ENCODE measurements at places on chromosomes 6 and 20.

DNA sequence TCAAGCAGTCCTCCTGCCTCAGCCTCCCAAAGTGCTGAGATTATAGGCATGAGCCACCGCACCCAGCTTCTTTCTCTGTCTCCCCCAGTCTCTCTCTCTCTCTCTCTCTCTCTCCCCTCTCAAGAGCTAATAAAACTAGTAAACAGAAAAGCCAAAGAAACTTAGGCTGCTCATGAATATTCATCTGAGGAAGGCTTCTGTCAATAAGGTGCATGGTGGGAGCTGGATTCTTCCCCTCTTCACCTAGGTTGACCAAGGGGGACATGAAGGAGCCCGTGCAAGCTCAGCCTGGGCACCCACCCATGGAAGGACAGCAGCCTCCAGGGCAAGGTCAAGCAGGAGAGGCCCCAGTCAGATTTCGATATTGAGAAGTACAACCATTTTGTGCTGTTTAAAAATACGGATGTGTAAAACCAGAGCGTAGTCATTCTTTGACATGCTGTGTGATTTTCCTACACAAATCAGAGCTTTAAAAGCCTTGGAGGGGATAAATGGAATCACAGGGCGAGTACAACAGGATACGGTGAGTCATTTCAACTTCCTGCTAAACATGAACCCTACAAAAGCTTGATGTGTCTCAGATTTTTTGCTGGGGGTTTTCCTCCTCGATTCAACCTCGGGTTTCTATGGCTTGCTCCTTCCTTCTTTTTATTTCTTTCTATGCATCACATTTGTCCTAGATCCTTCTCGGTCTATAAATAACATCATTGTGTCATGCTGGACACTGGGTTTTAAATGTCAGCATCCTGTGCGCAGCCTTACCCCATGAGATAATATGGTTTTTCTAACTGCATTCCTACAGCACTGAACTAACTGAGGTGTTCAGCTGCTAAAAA is 368.9 kb upstream of the JARID2 start:
- no peak for DNase-seq

DNA sequence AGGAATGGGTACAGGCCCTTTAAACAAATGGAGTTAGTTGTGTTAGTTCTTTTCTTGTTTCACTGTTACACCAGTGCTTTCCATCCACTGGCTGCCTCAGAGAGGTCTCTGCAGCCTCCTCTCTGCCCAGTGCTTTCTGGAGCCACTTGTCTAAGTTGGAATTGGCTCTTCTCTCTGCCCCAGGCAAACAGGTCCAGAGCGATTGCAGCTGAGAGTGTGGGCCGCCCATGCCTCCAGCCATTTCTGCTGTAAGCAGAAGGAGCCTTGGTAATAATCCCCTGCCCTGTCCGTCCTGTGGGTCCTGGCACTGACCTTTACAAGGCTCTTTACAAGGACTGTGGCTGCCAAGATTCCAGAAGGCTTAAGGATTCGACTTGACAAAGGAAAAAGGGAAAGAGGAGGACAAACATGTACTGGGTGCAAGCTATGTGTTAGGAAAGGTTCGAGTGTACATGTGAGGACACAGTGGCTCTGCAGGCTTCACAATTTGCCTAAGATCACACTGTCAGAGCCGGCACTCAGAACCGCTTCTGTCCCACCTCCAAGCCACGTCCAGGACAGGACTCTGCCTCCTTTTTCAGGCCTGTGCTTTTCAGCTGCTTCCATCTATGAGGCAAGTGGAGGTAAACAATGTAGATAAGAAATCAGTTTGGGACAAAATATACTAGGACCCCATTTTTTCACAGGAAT is 88.5 kb downstream of the POPDC3 start:
- DNase-seq = no peak

GRCh38 chr6:49633541-49633940 is 3.1 kb downstream of the RHAG start:
- no peak for DNase-seq

DNA sequence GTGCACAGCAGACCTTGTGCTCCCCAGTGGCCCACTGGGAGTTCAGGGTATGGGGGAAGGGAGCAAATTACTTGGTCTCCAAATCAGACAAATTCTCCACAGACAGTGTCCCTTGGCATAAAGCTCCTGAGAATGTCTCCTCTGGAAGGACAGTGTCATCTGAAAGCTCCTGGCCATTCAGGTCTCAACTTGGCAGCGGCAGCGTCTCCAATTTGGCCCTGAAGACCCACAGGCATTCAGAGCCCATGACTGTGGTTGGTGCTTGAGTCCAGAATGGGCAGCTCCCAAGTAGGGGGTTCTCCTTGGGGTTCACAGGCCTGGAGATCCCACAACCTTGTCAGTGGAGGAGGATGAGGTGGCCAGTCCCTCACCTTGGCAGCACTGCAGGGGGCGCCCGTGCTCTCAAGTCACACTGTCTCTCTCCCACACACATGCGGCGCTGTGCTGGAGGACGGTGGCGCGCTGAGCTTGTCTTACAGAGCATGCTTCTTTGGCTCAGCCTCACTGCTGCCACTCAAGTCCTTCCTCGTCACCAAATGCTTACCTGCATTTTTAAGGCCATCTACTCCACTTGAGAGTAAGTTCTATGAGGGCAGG is 20.7 kb downstream of the DYNLRB1 start:
- DNase-seq = peak; percentile 65

- peak; percentile 84 for DNase-seq
These were observed at the start of gene ZCCHC3 for GRCh38 chr20:297098-297924. Gene ZCCHC3 (plus strand): TSS chr20:297570. CDS start chr20:297587, 17 bp downstream.

- no peak for DNase-seq
These were observed 4.1 kb upstream of the ZKSCAN8 start for GRCh38 chr6:28137505-28137981.

- no peak for DNase-seq
These were observed 203.6 kb upstream of the TBX18 start for GRCh38 chr6:84967965-84968364.

GRCh38 chr6:54681987-54682386 is 164.6 kb upstream of the FAM83B start:
- no peak for DNase-seq

- DNase-seq = no peak
These were observed 260.1 kb upstream of the SGK1 start for GRCh38 chr6:134577998-134578397.

DNA sequence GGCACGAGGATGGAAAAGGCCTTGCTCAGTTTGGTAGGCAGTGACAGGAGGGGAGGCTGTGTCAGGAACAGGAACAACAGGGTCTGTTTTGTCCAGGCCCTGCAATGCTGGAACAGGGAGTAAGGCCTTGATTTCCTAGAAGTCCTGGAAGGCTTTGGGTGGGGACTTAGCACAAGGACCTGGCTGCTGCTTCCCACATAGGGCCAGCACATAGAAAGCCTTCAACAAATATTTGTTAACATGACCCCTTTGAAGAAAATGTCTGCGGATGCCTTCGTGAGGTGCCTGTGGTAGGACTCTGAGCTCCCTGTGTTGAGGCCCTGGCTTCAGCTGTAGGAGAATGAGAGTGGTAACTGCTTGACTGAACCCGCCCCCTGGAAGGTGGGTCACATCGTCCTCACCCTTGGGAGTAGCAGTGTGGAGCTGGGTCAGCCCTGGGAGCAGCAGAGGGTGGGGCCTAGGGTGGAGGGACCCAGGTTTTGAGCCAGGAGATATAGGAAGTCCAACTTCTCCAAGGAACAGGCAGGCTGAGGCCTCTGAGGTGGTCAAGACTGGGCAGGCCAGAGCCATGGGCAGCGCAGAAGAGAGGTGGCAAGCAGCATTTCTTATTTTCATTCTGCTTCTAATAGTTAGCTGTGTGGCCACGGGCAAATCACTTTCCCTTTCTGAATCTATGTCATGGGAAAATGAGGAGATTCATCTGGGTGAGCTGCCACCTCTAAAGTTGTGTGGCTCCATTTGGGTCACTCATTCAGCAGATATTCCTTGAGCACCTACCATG is 50.0 kb downstream of the CNBD2 start:
- DNase-seq = no peak

DNA sequence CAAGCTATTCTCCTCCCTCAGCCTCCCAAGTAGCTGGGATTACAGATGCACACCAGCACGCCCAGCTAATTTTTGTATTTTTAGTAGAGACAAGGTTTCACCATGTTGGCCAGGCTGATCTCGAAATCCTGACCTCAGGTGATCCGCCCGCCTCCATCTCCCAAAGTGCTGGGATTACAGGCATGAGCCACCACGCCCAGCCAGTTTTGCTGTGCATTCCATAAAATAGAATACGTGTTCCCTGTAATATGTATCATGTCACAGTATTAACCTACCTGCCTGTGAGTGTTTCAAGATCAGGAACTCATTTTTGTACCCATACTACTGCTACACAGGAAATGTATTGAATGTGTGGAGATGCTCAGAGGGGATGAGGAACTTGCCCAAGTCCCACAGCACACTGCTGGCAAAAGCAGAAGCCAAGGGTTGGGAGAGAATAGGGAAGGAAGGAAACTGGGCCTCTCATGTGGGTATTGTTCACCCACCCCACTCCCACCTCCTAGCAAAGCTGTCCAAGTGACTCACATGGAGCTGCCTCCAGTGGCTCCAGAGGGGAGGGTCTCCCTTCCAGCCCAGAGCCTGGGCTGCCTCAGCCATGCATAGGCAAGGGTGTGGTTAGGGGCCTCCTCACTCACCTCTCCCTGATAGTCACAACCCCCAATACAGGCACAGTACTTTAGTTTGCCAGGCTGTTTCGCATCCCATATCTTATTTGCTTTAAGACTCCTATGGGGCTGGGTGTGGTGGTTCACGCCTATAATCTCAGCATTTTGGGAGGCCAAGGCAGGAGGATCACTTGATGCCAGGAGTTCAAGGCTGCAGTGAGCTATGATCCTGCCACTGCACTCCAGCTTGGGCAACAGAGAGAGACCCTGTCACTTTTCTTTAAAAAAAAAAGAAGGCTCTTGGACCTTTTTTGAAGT is 9.4 kb downstream of the HM13 start:
- no peak for DNase-seq

DNA sequence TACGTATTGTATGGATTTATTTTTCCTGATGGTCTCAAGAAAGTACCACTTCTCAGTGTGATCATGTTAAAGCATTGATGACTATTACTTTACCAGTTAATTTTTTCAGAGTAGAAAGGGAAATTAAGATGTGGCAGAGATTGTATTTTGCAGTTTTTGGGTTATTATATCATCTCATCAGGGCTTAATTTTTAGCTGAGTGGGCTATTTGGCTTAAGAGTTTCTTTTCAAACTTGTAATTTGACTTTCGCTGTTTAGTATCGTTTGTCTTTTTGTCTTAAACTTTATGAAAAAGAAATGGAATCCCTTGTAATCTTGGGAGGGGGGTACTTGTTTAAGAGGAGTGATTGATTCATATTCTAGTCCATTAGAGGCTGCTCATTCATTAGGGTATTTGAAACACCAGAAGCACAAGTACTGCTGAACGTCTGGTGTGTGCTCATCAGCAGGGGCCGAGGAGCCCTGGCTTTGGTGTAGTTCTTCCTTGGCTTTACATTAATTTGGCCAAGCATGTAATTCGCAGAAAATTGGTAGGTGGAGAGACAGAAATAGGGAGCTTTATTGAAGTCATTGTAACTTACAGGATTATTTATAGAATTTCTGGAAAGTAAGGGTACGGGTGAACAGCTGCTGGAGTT is 112.4 kb downstream of the TIAM2 start:
- no peak for DNase-seq

DNA sequence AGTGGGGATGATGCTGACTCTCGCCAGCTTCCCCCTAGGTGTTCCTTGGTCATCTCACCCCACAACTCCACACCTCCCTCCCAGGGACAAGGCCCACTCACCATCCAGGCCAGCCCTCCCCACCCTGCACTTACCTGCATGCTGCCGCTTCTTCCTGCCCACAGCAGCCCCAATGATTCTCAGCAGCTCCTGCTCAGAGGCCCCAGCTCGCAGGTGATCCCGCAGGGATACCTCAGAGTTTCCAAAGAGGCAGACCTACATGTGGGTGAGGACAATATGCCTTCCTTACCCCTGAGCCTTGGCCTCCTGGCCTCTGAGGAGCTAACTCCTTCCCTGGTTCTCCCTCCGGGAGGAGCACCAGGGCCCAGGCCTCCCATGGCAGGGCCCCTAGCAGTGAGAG is 24.6 kb downstream of the MOCS1 start:
- DNase-seq = no peak

- no peak for DNase-seq
These were observed 490.4 kb downstream of the FRK start for GRCh38 chr6:115570331-115570730.

Measured in liver (tissue), 10 donors.